ENCODE measurements at places on chromosomes 1 and 21. TPM values are rescaled to one million over a fixed set of nuclear protein-coding genes. Genes with fewer than 3 reads are reported as not detected.

RGS13 gene
- total RNA-seq = not detected

EPHA8 gene
- not detected for total RNA-seq

RORC gene
- 1.4 TPM for total RNA-seq

SYCP1 gene
- total RNA-seq = not detected

LRRC38 gene
- total RNA-seq = not detected

IGSF8 gene
- 22.2 TPM for total RNA-seq

SAMSN1 gene
- 41.1 TPM for total RNA-seq

C1orf115 gene
- total RNA-seq = 1.3 TPM

OLFML2B gene
- 1.7 TPM for total RNA-seq

DNA sequence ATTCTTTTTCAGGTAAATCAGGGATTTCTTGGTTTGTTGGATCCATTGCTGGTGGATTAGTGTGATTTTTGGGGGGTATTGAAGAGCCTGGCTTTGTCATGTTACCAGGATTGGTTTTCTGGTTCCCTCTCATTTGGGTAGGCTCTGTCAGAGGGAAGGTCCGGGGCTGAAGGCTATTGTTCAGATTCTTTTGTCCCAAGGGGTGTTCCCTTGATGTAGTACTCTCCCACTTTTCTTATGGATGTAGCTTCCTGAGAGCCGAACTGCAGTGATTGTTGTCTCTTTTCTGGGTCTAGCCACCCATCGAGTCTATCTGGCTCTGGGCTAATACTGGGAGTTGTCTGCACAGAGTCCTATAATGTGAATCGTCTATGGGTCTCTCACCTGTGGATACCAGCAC, 17.6 kb upstream of the CCSAP start:
- DNase-seq = no peak
- H3K4me1 ChIP-seq = no peaks in the 10 kb centered on the region
- H3K4me3 ChIP-seq = no peak overlapping the region
- no peak overlapping the region for H3K27ac ChIP-seq

DNA sequence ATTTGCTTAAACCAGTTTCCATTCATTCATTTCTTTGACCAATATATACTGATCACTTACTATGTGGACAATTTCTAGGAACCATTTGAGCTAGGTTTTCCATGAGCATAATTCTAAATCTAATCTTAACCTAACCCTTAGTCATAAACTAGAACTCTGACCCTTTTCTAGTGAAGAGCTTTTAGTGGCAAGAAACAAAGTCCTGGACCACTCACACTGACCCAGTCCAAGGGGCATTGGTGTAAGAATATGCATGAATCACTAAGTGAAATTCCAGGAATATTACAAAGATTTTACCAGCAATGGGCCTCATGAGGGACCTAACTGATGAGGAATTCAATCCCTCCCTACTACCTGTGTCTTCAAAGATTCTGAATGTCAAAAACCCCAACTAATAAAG, 40.6 kb upstream of the SLC2A1 start:
- H3K4me1 ChIP-seq = no peaks in the 10 kb centered on the region
- no peaks in the 10 kb centered on the region for H3K36me3 ChIP-seq
- H3K27ac ChIP-seq = no peak overlapping the region
- H3K4me3 ChIP-seq = no peak overlapping the region
- no peaks in the 10 kb centered on the region for H3K27me3 ChIP-seq

DNA sequence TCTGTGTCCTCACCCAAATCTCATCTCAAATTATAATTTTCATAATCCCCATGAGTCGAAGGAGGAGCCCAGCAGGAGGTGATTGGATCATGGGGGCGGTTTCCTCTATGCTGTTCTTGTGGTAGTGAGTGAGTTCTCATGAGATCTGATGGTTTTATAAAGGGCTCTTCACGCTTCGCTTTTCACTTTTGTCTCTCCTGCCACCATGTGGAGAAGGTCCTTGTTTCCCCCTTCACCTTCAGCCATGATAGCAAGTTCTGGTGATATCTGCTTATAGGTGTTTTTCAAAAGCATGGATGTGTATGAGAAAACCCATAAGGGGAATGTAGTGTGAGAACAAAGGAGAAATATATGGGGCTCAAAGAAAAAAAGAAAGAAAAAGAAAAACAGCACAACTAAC, 405.9 kb upstream of the RGS18 start:
- H3K27me3 ChIP-seq = no peaks in the 10 kb centered on the region
- H3K36me3 ChIP-seq = no peaks in the 10 kb centered on the region
- no peak overlapping the region for H3K4me3 ChIP-seq

DNA sequence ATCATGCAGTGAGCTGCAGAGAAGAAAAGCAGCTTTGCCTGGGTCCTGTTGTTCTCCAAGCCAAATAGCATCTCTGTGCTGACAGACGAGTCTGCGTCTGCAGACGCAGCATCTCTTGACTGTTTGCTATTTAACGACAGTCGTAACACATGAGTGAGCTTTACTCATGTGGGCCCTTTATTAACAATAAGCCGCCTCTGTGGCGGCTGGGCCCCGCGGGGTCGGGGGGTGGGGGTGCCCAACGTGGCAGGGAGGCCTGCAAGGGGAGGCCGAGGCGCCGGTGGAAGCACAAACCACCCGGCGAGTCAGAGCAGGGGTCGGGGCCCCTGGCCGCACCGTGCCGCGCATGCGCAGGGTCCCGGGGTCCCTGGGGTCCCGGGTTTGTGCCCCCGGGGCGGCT, 435.1 kb downstream of the KIF26B start:
- H3K36me3 ChIP-seq = no peaks in the 10 kb centered on the region
- no peak for DNase-seq
- H3K27me3 ChIP-seq = no peaks in the 10 kb centered on the region
- H3K4me3 ChIP-seq = no peak overlapping the region
- no peak overlapping the region for H3K27ac ChIP-seq

DNA sequence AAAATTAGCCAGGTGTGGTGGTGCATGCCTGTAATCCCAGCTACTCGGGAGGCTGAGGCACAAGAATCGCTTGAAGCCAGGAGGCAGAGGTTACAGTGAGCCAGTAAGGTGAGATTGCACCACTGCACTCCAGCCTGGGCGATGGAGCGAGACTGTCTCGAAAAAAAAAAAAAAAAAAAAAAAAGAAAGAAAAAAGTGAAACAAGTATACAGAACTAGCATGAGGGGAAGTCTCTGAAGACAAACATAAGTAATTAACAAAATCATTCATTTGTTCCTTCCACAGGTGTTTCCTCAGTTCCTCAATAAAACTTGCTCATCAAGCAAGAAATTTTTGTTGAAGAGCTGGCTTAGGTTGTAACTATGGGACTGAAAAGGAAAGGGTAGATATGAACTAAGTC, 52.2 kb upstream of the CNN3 start:
- H3K4me1 ChIP-seq = peaks cover 9% of the 10 kb centered on the region
- no peak overlapping the region for H3K4me3 ChIP-seq
- H3K36me3 ChIP-seq = no peaks in the 10 kb centered on the region
- no peaks in the 10 kb centered on the region for H3K27me3 ChIP-seq

GRCh38 chr1:205236526-205236925, 8.8 kb downstream of the TMCC2 start:
- peaks cover 65% of the 10 kb centered on the region for H3K36me3 ChIP-seq
- H3K27me3 ChIP-seq = no peaks in the 10 kb centered on the region
- H3K27ac ChIP-seq = peak overlapping the region; percentile 98
- peaks cover 84% of the 10 kb centered on the region for H3K4me1 ChIP-seq
- H3K4me3 ChIP-seq = no peak overlapping the region

- no peak overlapping the region for H3K27ac ChIP-seq
- DNase-seq = no peak
- H3K4me1 ChIP-seq = no peaks in the 10 kb centered on the region
Measured at GRCh38 chr1:192592517-192592916, 16.9 kb downstream of the RGS1 start.

DNA sequence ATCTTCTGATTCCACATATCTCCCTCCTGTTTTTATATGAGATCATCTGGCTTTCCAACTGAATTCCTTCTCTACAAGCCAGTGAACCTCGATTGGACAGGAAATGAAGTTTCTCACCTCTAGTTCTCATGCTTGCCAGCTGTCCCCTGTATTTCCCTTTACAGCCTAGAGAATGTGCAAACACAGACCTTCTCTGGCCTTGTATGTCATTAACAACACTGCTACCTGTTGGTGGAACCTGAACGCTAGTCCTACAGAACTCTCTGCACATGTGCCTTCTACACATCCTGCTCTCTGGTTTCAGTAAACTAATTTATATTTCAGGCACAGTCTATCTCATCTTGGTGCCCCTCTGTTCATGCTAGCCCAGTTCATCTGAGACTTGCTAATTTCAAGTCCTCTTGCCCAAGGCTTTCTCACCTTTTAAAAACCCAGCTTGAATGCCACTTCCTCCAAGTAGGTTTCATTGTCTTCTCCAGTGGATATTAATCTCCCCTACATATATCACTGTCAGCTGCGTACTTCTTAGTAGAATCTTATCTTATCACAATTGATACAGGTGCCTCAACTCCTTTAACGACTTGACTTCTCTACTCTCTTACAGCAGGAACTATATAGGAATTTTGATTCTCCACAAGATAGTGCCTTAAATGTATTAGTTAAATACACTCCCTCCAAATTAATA, 549.9 kb downstream of the PLPP3 start:
- peaks cover 8% of the 10 kb centered on the region for H3K27me3 ChIP-seq
- no peak overlapping the region for H3K27ac ChIP-seq

DNA sequence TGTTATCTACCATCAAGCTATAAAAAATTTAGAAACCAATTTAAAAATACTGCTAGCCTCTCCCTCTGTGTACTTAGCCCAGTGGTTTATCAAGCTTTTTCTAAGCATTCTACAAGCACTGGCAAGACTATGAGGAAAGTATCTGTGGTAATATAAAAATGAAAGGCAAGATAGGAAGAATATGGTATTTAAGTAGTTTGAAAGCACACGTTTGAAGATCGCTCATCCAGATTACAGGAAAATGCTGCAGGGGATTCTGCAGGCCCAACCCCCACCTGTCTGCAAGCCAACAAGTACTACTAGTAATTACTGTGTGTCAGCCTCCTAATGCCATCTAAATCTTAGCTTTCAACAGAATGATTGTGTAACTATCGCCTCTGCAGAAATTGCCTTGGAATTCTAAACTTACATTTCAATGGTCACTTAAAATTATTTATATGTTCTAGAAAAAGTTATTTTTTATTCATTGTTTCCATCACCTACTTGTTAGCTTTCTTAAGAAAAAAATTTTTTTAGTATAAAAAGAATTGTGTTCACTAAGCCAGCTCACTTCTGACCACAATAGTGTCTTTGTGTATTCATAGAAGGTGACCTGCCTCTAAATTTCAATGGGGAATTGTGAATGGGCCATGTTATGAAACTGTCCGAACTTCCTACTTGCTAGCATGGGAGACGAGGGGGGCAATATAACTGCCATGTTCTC, 8.5 kb downstream of the ERRFI1 start:
- DNase-seq = no peak
- no peaks in the 10 kb centered on the region for H3K4me1 ChIP-seq
- peaks cover 14% of the 10 kb centered on the region for H3K27me3 ChIP-seq
- H3K27ac ChIP-seq = no peak overlapping the region

GRCh38 chr1:227768125-227768439, 32.8 kb downstream of the SNAP47 start:
- no peaks in the 10 kb centered on the region for H3K27me3 ChIP-seq
- H3K4me1 ChIP-seq = peaks cover 45% of the 10 kb centered on the region
- no peak overlapping the region for H3K27ac ChIP-seq
- peaks cover 15% of the 10 kb centered on the region for H3K36me3 ChIP-seq

GRCh38 chr1:7101187-7101586, 315.9 kb downstream of the CAMTA1 start:
- DNase-seq = no peak
- no peak overlapping the region for H3K4me3 ChIP-seq
- no peaks in the 10 kb centered on the region for H3K4me1 ChIP-seq
